LHCN-M2 (cell line): ENCODE measurements at places on chromosomes 5 and 9. TPM values are rescaled to one million over a fixed set of nuclear protein-coding genes. Genes with fewer than 3 reads are reported as not detected.

ALDH7A1 gene
- total RNA-seq: 29.2 and 36.3 TPM in 2 replicates

ADAMTS16 gene
- 1.6 and 2.6 TPM in 2 replicates for total RNA-seq

CTSL gene
- 455 and 500 TPM in 2 replicates for total RNA-seq

GRCh38 chr9:85425153-85425611 lies 316.6 kb downstream of the AGTPBP1 start:
- DNase-seq: peak; percentile 10

DNA sequence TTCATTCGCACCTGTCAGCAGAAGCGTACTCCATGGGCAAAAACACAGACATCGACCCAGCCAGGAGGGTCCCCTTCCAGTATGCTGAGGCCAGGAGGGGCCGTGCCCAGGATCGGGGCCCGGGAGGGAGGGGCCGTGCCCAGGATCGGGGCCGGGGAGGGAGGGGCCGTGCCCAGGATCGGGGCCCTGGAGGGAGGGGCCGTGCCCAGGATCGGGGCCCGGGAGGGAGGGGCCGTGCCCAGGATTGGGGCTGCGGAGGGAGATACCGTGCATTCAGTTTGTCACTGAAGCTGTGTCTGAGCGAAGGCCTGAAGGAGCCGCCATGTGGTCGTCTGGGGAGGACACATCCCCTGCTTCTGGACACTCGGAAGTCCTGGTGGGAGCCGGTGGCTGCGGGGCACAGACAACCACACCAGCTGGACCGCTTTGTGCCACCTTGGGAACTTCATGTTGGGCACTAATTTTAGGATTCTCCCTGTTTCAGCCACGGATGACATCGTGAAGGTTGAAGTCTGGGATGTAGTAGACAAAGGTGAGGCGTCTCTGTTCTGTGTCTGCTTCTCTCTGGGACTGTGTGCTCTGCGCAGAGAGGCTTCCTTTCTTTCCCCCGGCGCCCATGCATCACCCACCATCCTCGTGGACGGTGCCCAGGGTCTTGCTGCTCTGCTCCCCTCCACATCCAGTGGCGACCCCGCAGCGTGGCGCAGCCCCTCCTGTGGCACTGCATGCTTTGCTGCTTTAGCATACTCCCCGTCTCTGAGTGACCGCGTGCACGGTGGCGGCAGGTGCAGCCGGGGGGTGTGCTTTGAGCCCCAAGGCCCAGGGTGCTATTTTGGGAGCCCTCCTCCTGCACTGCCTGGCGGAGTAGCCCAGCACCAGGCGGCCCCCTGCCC lies 16.7 kb upstream of the AJM1 start:
- DNase-seq: no peak

- peak; percentile 26 for DNase-seq
Observed at GRCh38 chr9:6910032-6910431, 152.3 kb downstream of the KDM4C start.

- DNase-seq: peak; percentile 100
Observed at GRCh38 chr9:112041536-112042243, 133.4 kb downstream of the SUSD1 start.
